ENCODE measurements at places on chromosomes 7 and 10.

DNA sequence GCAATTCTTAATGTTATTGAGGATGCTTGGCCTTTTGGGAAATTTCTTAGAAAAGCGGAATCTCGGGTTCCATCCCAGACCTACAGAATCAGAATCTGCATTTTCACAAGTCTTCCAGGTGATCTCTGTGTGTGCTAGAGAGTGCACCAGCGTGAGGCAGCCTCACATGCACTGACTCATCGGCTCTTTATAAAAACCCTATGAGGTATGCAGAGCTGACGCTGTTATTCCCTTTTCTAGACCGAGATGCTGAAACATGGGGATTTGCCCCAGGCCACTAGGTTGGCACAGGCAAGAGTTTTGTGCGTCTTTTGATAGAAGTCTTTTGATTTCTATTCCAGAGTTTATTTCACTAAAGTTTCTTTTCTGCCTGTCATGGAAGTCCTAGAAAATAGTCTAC, 61.2 kb downstream of the CDCA7L start:
- DNase-seq, result no peak

- DNase-seq, result no peak
These were observed 14.7 kb upstream of the ZNF107 start for GRCh38 chr7:64651203-64651602.

DNA sequence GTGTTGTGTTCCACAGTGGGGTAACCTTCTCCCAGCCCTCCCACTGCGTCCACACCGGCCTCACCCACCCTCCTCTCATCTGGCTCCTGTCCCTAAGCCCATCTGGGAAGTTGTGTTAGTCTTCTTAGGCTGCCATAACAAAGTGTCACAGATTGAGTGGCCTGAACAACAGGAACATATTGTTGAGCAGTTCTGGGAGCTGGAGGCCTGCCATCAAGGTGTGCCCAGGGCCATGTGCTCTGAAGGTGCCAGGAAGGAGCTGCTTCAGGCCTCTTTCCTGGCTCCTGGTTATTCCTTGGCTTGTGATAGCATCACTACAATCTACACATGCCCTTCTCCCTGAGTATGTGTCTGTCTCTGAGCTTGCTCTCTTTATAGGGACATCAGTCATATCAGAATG, 327.6 kb upstream of the COBL start:
- DNase-seq, result no peak

GRCh38 chr7:107286751-107287621, 118.2 kb downstream of the HBP1 start:
- DNase-seq, result no peak

DNA sequence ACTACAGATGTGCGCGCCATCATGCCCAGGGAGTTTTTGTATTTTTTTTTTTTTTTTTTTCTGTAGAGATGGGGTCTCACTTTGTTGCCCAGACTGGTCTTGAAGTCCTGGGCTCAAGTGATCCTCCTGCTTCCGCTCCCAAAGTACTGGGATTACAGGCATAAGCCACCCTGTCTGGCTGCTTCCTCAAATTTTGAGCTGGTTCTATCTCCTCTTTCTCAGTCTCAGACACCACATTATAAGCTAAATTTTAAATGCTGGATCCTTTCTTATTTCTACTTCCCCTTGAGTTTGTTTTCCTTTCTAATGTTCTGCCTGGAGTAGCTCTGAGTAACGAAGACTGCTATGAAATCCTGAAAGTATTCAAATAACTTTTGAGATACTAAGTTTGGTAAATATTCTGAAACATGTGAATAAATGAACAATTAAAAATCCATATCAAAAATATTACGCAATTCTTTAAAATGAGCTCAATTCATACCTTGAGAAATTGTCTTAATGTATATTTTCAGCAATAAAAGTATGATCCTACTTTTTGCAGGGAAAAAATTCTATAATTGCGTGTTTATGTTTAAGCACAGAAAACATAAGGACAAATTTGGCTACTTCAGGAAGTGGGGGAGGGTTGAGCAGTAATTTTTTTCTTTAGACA, 15.0 kb downstream of the TCAF1 start:
- no peak for DNase-seq

DNA sequence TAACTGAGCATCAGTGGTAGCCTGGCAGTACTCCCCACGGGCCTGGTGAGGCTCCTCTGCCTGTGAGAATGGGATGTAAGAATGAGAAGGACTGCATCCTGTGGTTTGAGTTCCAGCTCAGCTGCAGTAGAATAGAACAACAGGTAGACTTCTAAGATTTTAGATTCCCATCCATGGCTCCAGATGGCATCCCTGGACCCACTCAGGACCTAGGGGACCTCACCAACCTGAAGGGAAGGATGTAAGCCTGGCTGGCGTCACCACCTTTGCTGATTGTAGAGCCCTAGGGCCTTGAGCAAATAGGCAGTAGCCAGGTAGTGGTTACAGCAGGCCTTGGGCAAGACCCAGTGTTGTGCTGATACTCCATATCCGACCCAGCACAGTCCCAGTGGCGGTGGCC, 9.6 kb upstream of the AOC1 start:
- DNase-seq, result no peak

- DNase-seq, result no peak
These were observed 269.1 kb upstream of the GLI3 start for GRCh38 chr7:42506097-42506496.

DNA sequence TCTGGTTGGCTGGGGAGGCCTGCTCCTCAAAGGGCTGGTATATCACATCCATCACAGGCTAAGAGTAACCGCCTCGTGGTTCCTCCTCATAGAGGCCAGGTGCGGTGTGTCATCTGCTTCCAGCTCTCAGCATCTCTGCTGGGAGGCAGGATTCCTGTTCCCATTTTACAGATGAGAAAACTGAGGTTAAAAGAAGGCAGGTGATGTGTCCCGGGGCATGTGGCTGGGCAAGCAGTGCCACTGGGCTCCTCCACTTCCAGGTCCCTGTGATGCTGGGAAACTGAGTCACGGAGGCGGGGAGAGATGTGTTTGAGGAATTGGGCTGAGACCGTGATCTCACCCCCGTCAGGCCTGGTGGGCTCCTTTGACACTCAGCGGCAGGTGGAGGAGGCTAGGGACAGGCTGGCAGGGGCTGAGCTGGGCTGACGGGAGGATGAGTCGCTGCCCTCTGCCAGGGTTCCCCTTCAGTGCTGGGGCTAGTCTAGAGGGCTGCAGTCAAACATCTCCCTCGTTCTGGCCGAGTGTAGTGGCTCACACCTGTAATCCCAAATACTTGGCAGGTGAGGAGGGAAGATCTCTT, 9.4 kb downstream of the ARPC1B start:
- no peak for DNase-seq

- no peak for DNase-seq
These were observed 551 bp downstream of the IFIT1 start for GRCh38 chr10:89392974-89393373.

DNA sequence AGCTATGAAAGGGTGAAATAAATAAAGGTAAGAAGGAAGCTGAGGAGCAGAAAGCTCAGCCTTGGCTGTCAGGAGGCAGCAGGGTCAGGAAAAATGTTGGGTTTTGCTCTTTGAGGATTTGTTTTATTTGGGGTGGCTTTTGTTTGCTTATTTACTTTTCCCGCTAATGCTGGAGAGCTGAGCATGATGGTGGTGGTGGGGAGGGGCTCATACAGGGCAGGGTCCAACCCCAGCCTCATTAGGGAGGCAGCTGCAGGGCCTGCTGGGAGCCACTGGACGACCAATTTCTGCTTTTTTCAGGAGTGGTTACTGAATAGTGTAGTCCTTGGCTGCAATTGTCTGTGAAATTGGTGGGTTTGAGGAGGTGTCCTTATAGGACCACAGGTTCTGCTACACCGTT, 36.3 kb downstream of the CCM2 start:
- DNase-seq, result no peak

DNA sequence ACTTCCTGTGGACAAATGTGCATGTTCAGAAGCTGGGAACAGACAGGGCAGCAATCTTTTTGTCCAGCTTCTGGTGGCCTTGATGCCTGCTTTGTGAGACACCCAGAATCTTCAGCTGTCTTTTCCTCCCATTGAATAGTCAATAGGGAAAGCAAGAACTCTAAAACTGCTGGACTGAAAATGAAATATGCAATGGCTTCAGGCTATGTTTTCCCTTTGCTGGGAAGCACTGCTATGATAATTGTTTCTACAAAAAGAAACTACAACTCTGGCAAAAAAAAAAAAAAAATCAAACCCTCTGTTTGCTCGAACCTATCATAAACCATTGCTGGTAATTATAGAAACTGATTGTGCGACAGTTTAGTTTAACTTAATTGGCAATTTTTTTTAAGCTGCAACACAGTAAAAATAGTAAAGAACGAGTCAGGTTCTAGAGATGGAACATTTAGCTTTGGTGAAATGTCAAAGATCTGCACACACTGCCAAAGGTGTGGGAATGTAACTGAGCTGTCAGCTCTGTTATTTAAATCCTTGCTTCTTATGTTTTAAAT, 79.1 kb upstream of the NEUROD6 start:
- DNase-seq, result no peak

GRCh38 chr7:49563693-49564378, 209.6 kb upstream of the VWC2 start:
- no peak for DNase-seq

- DNase-seq, result no peak
These were observed 60.2 kb downstream of the NRP1 start for GRCh38 chr10:33274096-33274785.

- no peak for DNase-seq
These were observed 132.9 kb downstream of the BICC1 start for GRCh38 chr10:58645416-58646146.

Data from GDM1 (cell line).